ENCODE measurements at places on chromosomes 3 and 15.
A peak's percentile ranks its signal among the peaks of the same experiment; 100 is the strongest.

DNA sequence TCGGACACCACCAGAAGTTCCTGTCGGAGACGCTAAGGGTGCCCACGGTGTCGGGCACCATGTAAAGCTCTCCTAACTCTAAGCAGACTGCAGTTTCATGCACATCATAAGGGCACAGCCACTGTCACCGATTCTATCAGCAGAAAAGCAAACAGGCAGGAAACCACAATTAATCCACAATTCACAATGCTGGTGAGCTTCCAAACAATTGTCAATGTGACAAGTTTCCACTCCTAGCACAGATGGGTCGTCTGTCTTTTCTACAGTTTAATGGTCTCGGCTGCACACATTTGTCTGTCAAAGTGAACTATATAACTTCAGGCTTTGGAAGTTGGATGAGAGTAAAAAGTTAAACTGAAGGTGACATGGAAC, 8.8 kb upstream of the OCA2 start:
- DNase-seq: no peak

DNA sequence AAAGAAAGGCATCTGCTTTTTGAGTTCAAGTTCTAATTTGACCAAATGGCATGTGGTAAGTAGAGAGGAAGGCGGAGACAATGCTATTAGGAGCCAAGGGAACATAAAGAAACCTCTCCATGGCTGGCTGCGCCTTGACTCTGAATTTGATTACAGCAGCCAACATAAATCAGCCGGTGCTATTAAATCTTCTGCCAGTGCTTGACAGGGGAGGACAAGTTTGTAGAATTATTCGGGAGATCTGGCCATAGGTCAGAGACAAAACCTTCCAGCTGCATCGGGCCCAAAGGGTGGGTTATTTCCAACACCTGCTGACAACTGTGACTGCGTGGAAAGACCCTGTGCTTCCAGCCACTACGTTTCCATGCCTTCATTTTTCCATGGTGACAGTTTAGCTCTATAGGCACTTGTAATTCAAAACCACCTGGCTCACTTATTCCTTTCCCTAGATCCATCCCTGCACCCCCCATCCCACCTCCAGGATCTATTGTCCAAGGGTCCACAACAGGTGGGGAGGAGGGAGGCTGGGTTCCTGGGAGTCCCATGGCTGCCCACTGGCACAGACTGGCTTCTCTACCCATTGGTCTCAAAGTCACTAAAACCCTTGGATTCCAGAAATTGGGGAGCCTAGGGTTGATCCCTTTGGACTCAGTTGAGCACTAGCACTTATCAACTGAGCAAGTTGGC, 15.9 kb downstream of the COLQ start:
- no peak for DNase-seq

GRCh38 chr3:11250902-11251806, 21.0 kb upstream of the ATG7 start:
- DNase-seq: no peak

DNA sequence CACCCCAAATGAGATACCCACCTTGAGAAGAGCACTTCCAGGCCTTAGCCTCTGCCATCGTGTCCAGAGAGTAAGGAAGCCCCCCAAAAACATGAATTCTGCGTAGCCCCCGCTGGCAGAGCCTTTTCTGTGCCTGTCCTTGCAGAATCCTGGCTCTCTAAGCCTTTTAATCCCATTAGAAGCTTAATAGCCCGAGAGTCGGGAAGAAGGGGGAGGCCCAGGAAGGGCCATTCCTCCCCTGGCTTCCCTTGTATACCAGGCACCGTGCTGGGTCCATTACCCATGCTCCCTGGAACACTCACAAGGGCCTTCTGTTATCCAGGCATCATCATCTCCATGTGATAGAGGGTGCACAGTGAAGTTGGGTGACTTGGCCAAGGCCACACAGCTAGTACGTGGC, 7.1 kb downstream of the SPTBN5 start:
- no peak for DNase-seq

DNA sequence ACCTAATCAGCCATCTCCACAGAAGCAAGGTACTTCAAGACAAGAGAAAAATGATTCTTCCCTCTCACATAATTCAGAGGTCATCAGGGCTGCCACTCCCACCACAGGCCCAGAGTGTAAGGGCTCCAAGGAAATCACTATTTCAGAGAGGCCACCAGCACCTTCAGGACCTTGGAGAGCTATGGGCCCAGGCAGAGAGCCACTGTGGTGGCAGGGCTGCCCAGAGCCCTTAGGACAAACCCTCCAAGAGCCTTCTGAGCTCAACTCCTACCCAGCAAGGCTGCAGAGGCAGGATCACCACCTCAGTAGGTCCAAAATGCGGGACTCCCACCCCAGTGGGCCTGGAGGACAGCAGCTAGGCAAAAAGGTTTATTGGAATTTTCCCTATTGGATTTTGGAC, 17.9 kb upstream of the FAN1 start:
- no peak for DNase-seq

- DNase-seq: no peak
Measured at GRCh38 chr3:194357681-194358080, 6.6 kb upstream of the CPN2 start.

GRCh38 chr15:49734831-49735508, 114.1 kb downstream of the DTWD1 start:
- no peak for DNase-seq

DNA sequence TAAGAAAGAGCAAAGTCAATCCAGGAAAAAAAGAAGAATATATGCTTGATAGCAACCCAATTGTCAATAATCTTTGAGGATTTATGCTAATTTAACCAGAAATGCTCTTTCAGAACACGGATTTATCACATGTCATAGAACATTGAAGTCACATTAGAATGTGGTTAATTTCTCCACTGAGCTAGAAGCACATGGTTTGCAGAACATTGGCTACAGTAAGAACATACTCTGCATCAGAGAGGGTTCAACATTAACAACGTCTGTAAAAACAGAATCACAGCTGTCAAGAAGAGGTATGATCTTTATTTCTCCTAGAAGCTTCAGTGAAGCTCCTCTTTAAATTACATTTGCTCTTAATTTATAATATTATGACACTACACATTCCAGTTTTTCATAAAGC, 619.7 kb upstream of the AGTR1 start:
- no peak for DNase-seq

- no peak for DNase-seq
Measured at GRCh38 chr3:63617391-63617790, 35.1 kb upstream of the SNTN start.

GRCh38 chr3:48215019-48215418, 8.3 kb upstream of the CAMP start:
- DNase-seq: no peak

DNA sequence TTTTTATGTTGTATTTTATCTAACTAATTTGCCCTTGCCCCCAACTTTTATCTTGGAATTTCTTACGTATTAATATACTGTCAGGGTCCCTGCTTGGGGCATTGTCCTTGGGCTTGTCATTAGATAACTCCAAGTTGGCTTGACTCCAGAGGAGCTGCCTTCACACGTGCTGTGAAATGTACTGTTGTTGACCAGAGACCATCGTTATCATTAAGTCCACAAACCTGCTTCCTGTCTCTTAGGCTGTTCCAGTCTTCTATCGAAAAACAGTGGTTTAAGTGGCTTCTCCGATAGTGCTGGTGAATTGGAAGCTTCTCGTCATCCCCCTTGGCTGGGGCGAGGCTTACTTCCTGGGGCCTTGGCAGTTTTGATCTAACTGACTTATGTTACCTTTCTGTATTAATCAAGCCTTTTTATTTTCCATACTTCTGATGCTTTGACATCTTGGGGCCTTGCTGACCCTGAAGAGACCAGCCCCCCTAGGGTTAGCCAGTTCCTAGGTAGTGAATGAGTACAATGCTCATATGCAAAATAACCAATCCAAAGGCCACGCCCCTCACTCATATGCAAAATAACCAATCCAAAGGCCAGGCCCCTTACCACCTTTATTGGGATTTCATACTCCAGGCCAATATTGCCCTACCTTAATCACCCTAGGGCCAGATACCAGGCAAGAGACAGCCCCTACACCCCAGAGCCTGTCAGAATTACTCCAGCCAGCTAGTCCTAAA, 164.5 kb downstream of the IGF1R start:
- no peak for DNase-seq

- DNase-seq: no peak
Measured at GRCh38 chr3:82229397-82229796, 468.0 kb upstream of the GBE1 start.

DNA sequence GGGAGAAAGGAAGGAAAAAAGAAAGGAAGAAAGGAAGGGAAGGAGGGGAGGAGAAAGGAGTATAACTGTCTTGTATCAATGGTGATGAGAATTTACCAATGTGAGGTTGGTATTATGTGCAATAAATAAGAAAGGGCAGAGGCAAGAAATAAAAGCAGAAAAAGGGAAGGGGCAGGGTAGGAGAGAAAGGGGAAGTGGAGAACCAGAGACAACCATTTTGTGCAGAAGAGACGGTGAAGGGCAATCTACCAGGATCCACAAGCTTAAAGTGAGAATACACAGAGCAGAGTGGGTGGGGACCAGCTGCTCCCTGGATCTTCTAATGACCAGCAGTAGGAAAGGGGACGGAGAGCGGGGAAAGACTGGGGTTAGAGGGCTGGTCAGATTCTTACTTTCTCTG, 106.9 kb upstream of the SLCO2A1 start:
- no peak for DNase-seq

DNA sequence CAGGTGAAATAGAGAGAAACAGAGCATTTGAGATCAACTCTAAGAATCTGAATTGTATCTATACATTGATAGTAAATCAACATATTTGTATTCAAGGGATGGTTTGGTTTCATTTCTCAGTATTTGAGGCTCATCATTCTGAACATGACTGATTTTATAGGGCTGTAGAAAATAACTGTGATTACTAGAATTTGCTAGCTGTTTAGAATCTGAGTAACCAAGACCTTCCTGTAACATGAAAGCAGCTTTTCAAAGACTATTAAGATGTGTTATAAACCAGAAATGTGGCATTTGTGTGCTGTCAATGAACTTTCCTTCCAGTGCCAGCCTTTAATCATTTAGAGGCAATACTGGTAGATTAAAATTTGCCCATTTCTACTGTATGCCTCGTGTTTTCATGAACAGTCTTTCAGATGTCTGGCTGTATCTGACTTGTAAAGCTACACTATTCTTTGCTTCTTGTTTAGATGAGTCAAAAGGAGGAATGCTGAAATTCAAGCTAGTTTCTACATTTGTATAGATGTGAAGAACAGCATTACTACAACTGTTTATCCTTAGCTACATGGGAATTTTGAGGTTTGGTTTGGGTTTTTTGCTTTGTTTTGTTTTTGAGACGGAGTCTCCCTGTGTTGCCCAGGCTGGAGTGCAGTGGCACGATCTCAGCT, 137.3 kb upstream of the BHLHE40 start:
- no peak for DNase-seq

DNA sequence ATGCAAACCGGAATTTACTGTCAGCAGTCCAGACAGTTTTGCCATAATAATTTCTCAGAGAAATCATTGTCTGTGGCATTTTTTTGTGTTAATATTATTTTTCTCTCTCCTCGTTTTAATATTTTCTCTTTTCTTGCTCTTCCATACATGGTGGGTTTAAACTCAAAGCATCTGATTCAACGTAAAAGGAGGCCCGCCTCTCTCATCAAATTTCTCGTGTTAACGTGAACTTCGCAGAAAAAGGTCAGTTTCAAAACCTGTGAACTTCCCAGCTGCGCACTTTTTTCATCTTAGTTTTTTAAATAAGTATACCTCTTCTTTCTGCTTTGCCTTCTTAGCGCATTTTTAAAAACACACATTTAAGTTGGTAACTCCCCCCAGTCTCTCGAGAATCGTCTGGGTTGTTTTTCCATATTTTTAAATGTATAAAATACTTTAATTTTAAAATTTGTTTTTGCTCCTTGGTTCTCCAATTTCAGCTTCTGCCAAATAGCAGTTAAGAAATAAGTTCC, 9.1 kb downstream of the SHOX2 start:
- no peak for DNase-seq

- no peak for DNase-seq
Measured at GRCh38 chr3:76958274-76958673, 81.6 kb upstream of the ROBO2 start.

- DNase-seq: peak; percentile 7
Measured at GRCh38 chr3:30548600-30548999, 57.8 kb upstream of the TGFBR2 start.

- no peak for DNase-seq
Measured at GRCh38 chr15:67843571-67844387, 3.9 kb upstream of the RNU6-1 start.

- DNase-seq: no peak
Measured at GRCh38 chr15:58361273-58361759, 70.5 kb upstream of the LIPC start.

- no peak for DNase-seq
Measured at GRCh38 chr15:55494931-55495330, 13.1 kb downstream of the DNAAF4 start.

- no peak for DNase-seq
Measured at GRCh38 chr15:30997270-30997669, 5.8 kb upstream of the MTMR10 start.

- DNase-seq: no peak
Measured at GRCh38 chr15:29522373-29523276, 253.0 kb upstream of the NSMCE3 start.

DNA sequence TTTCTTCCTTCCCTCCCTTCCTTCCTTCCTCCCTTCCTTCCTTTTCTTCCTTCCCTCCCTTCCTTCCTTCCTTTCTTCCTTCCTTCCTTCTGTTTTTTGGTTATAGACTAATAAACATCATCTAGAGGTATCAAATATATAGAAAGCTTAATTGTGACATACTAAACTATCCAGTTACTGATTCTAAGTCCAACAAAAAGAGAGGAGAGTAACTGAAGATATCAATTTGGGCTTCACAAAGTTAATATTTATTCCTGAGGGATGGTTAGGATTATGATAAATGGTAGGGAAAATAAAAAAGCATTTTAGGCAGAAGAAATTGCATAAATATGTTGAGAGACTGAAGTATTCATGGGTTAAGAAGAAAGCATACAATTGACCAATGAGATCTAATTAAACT, 7.8 kb upstream of the CLDN16 start:
- DNase-seq: no peak

GRCh38 chr3:135051409-135051973, 256.4 kb downstream of the EPHB1 start:
- DNase-seq: no peak

DNA sequence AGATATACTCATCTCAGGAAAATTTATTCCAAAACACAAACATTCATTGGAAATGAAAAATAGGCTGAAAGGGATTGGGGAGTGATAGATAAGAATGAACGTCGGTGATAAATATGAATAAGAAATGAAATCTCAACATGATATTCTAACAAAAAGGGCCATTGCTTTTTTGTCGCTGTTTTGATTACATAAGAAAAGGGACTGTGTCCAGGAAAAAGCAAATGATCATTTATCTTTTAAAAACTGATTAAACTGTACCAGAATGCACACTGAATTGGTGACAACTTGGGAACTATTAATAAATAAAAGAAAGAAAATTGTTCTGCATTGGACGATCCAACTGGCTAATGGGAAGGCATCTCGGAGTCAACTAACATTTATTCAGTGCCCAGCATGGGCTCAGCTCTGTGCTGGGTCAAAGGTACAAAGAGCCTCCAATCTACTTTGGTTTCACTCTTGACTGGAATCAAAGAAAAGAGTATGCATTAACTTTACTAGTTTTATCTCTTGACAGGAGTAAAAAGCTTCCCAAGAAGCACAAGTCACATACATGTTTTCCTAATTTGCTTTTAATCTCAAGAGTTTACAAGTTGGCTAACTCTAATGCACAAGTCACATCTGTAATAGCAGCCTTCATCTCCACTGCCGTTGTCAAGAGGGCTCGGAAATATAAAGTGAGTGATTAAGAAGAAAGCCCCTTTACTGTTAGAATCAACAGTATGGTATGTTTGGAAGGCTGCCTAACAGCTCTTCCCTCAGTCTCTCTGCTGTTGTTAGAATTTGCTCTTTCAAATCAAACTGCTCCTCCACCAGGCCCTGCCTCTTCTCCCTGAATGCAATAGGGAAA, 280.0 kb downstream of the IGSF11 start:
- no peak for DNase-seq

GRCh38 chr15:77834276-77834990, 201.7 kb upstream of the LINGO1 start:
- no peak for DNase-seq

Measured in stimulated activated CD8-positive, alpha-beta memory T cell treated with anti-CD3 and anti-CD28 coated beads, Interleukin-2, amount 100 ng/mL, for 48 hours (primary cell).